Mammary microvascular endothelial cell (primary cell): ENCODE measurements at places on chromosomes 7 and 10. TPM values are rescaled to one million over a fixed set of nuclear protein-coding genes. Genes with fewer than 3 reads are reported as not detected.

The CTAGE4 gene
- 0.33 TPM in 1 of 2 replicates, not detected in the other for total RNA-seq

The DNAH11 gene
- total RNA-seq, result 4.6 and 8.5 TPM in 2 replicates

The CLEC2L gene
- total RNA-seq, result not detected in 2 replicates

The DNAJB6 gene
- 112 and 115 TPM in 2 replicates for total RNA-seq

The KIAA1549 gene
- 3.1 and 3.8 TPM in 2 replicates for total RNA-seq

The DYNC1I1 gene
- 0.89 and 1.2 TPM in 2 replicates for total RNA-seq

The TAS2R41 gene
- not detected in 2 replicates for total RNA-seq

The PI4K2A gene
- total RNA-seq, result 25.2 and 26.0 TPM in 2 replicates

The WDR86 gene
- total RNA-seq, result not detected in 2 replicates

The ATG9B gene
- not detected in 2 replicates for total RNA-seq

The CCL24 gene
- not detected in 2 replicates for total RNA-seq

The GIMAP5 gene
- total RNA-seq, result 54.7 and 56.8 TPM in 2 replicates

The AGK gene
- 25.0 and 25.5 TPM in 2 replicates for total RNA-seq

The SP4 gene
- total RNA-seq, result 4.1 and 5.2 TPM in 2 replicates

The CDHR3 gene
- total RNA-seq, result 0.30 and 1.5 TPM in 2 replicates

The CFAP46 gene
- total RNA-seq, result 0.20 and 0.25 TPM in 2 replicates

The OR6B1 gene
- not detected in 2 replicates for total RNA-seq

The TAX1BP1 gene
- total RNA-seq, result 44.8 and 45.5 TPM in 2 replicates

The OR2A7 gene
- total RNA-seq, result not detected in 2 replicates

The C10orf90 gene
- total RNA-seq, result not detected in 2 replicates

The SPDYE11 gene
- not detected in 2 replicates for total RNA-seq

The PAPOLB gene
- not detected in 2 replicates for total RNA-seq

The TUBAL3 gene
- total RNA-seq, result 0.07 and 0.20 TPM in 2 replicates

The EBF3 gene
- total RNA-seq, result 11.9 and 13.4 TPM in 2 replicates

The ITPRID1 gene
- not detected in 2 replicates for total RNA-seq

The CUBN gene
- total RNA-seq, result 2.0 and 6.8 TPM in 2 replicates

The SUN3 gene
- total RNA-seq, result not detected in 2 replicates

The UNCX gene
- not detected in 2 replicates for total RNA-seq

The MALRD1 gene
- not detected in 2 replicates for total RNA-seq

The ATOH7 gene
- not detected in 2 replicates for total RNA-seq

The FAM171A1 gene
- total RNA-seq, result 77.0 and 80.1 TPM in 2 replicates

The MYO3A gene
- total RNA-seq, result not detected in 2 replicates

The OPALIN gene
- total RNA-seq, result not detected in 2 replicates

The SORCS3 gene
- total RNA-seq, result not detected in 2 replicates

The GIMAP4 gene
- 62.7 and 64.1 TPM in 2 replicates for total RNA-seq

The HDAC9 gene
- total RNA-seq, result 37.0 and 39.5 TPM in 2 replicates

The PAXIP1 gene
- 8.1 and 8.3 TPM in 2 replicates for total RNA-seq

The ELAPOR2 gene
- 39.5 and 44.4 TPM in 2 replicates for total RNA-seq

The EFCAB10 gene
- 0.44 TPM in 1 of 2 replicates, not detected in the other for total RNA-seq

The CARD11 gene
- total RNA-seq, result 0.25 and 0.27 TPM in 2 replicates

The FFAR4 gene
- not detected in 2 replicates for total RNA-seq

The RPEL1 gene
- not detected in 2 replicates for total RNA-seq

The TMEM236 gene
- 0.79 and 0.80 TPM in 2 replicates for total RNA-seq

The GNG11 gene
- 186 and 196 TPM in 2 replicates for total RNA-seq

The STARD3NL gene
- 80.8 and 82.3 TPM in 2 replicates for total RNA-seq

The NRG3 gene
- total RNA-seq, result 0.13 and 0.20 TPM in 2 replicates
